ENCODE measurements at places on chromosomes 13 and 19.
A peak's percentile ranks its signal among the peaks of the same experiment; 100 is the strongest.

- DNase-seq = no peak
Measured at GRCh38 chr19:55348317-55349034, 6.0 kb downstream of the COX6B2 start.

- DNase-seq = no peak
Measured at GRCh38 chr19:56993851-56994250, 125.9 kb upstream of the USP29 start.

DNA sequence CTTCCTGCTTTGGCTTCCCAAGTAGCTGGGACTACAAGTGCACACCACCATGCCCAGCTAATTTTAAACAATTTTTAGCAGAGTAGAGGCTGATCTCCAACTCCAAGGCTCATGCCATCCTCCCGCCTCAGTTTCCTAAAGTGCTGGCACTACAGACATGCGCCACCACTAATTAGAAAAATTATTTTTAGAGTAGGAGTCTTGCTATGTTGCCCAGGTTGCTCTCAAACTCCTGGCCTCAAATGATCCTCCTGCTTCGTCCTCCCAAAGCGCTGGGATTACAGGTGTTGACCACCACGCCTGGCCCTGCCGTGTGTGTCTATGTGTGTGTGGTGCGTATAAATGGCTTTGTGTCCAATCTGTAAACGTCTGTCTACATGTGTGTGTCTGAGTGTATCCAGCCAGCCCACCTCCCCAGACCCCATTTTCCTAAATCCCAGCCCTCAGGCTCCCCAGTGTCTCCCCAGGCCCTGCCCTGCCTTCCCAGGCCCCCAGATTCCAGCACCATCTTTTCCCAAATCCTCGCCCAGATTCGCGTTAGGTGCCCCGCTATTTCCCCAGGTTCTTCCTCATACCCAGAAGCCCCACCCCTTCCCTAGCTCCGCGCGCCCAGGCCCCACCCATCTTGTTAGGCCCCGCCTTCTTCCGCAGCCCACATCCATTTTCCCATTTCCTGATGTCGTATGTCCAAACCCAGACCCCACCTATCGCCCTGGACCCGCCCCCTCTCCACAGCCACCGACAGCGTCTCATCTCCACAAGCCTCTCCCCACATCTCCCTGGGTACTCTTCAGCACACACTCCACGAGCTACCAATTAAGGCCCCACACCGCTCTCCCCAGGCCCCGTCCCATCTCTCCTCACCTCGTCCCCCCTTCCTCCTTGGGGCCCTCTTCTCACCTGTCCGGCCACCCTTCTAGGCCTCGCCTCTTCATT, 24.9 kb downstream of the SLC8A2 start:
- DNase-seq = peak; percentile 69

GRCh38 chr19:39211731-39212374, 7.8 kb upstream of the SYCN start:
- no peak for DNase-seq

- DNase-seq = no peak
Measured at GRCh38 chr13:90640976-90641375, 706.5 kb upstream of the MIR17HG start.

DNA sequence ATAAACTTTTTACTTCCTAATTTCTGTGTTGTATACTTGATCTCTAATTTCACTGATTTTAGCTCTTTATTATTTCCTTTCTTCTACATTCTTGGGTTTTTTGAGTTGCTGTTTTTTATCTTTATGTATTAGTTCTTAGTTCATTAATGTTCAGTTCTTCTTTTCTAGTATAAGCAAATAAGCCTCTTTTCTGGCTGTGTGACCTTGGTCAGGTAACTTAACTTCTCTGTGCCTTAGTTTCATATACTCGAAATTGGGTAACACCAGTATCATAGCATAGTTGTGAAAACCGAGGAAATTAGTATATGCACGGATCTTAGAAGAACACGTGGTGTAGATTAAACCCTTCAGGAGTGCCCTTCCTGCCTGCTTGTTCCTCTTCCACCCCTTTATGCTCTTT, 130.2 kb upstream of the C1QTNF9B start:
- no peak for DNase-seq

GRCh38 chr13:21330126-21330861, 128.8 kb downstream of the ZDHHC20 start:
- DNase-seq = no peak

DNA sequence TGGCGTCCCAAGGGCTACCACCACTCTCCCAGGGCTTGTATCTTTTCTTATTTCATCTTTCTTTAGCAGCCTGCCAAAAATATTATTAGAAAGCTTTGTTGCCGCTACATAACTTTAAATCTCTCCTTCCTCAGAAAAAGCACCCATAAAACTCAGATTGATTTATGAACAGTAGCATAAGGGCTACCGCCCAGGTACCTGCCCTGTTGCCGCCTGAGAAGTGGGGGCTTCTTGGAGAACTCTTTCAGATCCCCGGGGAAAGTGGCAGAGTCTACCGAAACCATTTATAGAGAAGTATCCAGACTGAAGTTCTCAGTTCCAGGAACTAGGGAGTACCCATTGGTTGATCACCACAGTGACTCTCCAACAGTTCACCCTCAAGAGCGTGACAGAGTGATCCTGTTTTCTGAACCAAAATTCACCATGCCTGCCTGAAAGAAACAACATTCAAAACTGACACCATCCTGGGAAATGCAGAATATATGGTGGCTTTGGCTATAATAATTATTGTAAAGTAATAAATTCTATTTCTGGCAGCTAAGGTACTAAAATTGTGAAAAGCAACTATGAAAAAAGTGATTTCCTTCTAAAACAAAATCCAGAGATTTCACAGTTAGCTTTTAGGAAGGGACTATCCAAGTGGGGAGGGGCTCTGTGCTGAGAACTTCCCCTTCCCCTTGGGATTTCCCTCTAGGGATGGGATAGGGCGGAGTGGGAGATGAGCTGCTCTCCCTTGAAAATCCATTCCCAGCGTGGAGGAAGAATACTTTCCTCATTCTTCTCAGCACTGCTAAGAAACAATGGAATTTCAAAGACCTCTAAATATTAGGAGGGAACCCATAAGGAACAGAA, 877 bp upstream of the N4BP2L1 start:
- no peak for DNase-seq

DNA sequence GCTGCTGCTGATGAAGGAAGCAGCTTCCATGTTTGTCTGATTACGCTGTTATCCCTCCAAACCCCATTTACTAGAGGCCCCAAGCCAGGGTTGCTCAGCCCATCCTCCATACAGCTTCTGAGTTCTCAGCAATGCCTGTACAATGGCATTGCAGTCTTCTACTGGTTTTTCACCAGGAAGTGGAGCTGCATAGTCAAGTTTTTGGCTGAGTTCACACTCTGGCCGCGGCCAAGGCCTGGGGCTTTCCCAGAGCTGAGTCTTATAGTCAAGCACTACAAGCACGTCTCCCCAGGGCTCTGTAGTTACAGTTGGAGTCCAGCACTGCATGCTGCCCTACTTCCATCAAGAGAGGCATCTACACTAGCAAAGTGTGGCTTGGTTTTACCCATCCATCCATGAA, 182.5 kb downstream of the POU4F1 start:
- DNase-seq = no peak

DNA sequence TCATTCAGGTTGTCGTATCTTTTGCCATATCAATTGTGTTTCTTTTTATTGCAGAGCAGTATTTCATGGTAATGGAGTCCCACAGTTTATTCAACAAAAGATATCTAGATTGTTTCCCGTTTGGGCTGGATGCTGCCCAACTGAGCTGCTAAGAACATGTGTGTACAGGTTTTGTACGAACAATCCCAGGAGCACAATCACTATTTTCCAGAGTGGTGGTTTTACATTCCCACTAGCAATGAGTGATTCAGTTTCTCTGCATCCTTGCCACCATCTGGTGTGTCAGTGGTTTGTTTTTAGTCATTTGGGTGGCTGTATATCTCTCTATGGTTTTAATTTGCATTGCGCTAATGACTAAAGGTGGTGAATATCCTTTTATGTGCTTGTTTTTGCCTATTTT, 52.7 kb upstream of the ZDHHC20 start:
- no peak for DNase-seq

- no peak for DNase-seq
Measured at GRCh38 chr13:101780211-101780610, 327.7 kb downstream of the ITGBL1 start.

- DNase-seq = no peak
Measured at GRCh38 chr19:52943134-52943883, 19.4 kb downstream of the ZNF816 start.

GRCh38 chr13:113636266-113636963, 21.6 kb downstream of the ATP4B start:
- peak; percentile 14 for DNase-seq

DNA sequence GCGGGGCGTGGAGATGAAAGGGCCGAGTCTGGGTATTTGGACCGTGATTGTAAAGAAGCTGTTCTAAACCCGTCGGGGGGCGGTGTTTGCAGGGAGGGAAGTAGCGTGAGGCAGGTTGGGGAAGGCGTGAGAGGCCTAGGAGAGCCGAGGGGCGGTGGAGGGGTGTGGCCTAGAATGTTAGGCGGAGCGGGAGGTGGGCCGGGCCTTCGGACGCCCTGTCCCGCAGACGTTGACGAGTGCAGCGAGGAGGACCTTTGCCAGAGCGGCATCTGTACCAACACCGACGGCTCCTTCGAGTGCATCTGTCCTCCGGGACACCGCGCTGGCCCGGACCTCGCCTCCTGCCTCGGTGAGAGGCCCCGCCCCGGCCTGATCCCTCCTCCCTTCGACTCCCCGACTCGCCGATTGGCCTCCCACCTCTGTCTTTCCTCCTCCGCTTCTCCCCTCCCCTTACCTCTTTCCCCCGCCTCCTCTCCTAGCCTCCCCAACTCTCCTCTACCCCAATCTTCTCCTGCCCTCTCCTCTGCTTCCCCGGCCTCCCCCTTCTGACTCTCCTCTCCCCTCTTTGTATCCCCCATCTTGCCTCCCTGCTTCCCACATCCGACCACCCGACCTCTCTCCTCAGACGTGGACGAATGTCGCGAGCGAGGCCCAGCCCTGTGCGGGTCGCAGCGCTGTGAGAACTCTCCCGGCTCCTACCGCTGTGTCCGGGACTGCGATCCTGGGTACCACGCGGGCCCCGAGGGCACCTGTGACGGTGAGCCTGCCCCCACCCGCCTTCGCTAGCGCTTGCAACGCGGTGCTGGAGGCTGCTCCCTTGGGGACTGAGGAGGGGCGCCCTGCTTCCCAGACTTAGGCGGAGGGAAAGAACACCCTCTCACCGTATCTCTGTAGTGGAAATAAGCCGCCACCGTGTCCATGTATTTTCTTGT, 12.8 kb downstream of the LTBP4 start:
- DNase-seq = peak; percentile 85

DNA sequence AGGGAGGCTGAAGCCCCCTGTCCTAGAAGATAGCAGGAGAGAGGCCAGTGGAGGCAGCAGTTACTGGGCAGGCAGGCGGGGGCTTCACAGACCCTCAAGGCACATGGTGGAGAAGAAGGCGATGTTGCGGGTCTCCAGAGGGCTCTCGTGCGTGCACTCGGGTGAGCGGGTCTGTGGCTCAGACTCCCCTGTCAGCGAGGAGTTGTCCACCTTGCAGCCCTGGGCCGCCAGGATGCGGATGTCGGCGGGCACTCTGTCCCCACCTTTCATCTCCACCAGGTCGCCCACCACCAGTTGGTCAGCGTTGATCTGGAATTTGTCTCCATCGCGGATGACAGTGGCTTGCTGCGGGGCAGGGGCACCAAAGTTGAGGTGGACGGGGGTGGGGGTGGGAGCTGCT, 3.2 kb downstream of the ATP4A start:
- DNase-seq = no peak

DNA sequence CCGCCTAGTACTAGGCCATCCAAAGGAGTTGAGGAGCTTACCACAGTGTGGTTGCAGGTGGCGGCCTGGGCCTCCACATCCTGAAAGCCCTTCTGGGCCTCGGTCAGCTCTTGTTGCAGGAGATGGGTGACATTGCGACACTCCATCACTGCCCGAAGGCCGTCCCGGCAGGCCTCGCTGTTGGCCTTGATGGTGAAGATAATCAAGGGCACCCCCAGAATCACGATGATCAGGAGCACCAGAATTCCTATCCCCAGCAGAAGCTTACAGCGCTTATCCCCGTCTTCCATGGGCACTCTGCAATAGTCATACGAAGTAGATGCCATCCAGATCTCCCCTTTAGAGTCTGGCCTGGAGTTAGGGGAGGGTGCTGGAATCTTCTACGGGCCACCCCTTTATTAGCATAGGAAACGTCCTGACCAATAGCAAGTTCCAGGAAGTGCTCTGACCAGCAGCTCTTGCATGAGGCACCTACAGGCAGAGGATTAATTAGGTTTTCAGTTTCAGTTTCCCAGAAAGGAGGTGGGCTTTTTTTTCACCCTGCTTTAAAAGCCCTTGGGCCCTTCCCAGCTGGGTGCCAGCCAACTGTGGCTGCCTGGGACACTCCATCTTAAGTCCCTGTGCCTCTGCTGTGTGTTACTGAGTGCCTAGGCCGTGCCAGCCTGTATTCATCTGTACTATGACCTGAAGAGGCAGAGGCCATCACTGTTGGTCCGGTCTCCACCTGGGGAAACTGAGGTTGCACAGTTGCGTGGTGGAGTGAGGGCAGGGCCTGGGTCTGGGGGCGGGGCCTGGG, at the start of gene BST2:
BST2 (minus strand) TSS at position 381 of the 796 bp plus-strand sequence; CDS start at position 326, 55 bp downstream.
- peak; percentile 71 for DNase-seq

DNA sequence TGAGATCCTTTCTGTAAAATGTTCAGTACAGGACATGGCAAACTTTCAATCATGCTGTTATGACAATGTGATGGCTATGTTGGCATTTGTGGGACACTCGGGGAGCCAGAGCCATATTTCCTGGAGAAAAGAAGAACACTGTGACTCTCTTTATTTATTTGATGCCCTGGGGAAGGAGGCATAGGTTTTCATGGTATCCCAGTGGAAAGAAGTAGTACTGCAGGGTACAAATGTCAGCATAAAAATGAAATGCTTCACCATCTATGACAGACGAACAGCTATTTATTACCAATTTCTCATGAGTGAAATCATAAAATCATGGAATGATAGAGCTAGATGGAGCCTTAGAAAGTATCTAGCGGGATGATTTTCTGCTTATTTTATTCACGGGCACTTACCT, 217.1 kb downstream of the COL4A1 start:
- no peak for DNase-seq

GRCh38 chr13:83377491-83377890, 504.8 kb downstream of the SLITRK1 start:
- DNase-seq = no peak

GRCh38 chr19:374183-374885, 29.7 kb upstream of the MIER2 start:
- DNase-seq = peak; percentile 26

DNA sequence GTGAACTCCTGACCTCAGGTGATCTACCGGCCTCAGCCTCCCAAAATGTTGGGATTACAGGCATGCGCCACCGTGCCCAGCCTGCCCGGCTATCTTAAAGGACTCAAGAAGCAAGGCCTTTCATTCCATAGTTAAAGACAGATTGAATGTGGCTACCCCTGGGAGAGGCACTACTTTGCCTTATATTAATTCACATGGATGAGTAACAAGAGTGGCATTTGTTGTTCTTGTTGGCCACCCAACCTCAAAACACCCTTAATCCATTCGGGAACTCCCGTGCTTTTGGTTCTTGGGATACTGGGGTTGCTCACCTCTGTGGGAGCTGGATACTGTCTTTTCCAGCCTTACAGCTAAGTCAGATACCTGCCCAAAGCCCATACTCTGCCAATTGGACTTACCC, 34.4 kb upstream of the ABCC4 start:
- no peak for DNase-seq

All from activated naive CD8-positive, alpha-beta T cell treated with anti-CD3 and anti-CD28 coated beads, Interleukin-2, amount 10 ng/mL, durations not matched to agents 7 days and 5 days (primary cell).